Stomach (tissue), 19 donors: ENCODE measurements at places on chromosomes 1 and 21. TPM values are rescaled to one million over a fixed set of nuclear protein-coding genes. Genes with fewer than 3 reads are reported as not detected.

DNA sequence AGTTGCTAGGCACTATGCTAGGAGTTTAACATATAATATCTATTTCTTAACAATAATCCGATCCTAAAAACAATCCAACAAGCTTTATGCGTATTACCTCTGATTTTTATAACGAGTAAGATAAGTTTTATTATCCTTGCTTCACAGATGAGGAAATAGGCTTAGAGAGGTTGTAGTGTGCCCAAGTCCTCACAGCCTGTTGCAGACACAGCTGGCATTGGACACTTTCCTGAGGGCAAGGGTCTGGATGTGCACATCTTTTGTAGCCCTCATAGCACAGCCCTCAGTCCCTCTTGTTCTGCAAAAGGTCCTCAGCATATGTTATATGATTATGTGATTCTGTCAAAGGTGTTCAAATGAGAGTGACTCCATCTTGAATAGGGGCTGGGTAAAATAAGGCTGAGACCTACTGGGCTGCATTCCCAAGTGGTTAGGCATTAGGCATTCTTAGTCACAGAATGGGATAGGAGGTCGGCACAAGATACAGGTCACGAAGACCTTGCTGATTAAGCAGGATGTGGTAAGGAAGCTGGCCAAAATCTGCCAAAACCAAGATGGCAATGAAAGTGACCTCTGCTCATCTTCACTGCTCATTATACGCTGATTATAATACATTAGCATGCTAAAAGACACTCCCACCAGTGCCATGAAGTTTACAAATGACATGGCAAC, 75.7 kb upstream of the F3 start:
- no peak for DNase-seq

GRCh38 chr1:245132771-245133170, 22.0 kb upstream of the KIF26B start:
- no peak for DNase-seq

GRCh38 chr1:31216016-31216415, 23.7 kb downstream of the NKAIN1 start:
- DNase-seq, result peak; percentile 91

DNA sequence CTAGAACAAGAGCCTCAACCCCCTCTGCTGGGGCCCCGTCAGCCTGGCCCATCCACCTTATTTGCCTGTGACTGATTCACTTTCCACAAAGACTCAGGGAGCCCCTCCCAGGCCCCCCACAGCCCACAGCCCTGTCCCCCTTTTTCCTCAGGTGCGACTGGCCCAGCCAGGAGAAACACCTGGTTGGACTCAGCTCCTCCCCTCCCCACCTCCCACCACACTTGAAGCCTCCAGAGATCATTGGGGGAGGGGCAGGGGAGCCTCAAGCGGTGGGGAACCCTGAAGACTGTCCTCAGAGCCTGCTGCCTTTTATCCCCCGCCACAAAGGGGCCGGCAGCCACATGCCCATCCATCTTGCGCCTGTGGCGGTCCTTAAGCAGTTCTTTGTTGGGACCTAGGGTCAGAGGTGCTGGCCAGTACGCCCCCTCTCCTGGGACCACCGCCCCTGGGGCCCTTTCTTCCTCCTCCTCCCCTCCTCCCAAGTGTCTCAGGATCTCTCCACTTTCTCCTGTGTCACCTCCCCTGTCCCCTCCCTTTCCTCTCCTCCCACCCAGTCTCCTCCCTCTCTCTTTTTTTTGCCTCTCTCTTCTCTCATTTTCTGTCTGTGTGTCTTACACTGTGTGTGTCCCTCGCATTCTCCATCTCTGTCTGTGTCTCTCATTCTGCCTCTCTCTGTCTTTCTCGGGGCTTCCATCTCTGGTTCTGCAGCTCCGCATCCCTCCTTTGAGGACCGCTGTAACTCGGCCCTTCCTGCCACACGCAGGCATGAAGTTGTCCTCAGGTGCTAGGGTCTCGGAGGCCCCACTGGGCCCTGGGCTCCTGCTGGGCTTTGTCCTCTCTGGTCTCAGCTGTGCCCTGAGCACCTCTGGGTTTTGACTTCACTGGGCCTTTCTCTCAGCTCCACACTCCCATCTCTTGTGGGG, 12.2 kb downstream of the CRABP2 start:
- peak; percentile 56 for DNase-seq

- no peak for DNase-seq
These were observed 264.6 kb downstream of the HHIPL2 start for GRCh38 chr1:222283147-222283768.

ALPL gene
- not detected for total RNA-seq

GRCh38 chr1:54809496-54810074, 8.5 kb upstream of the TTC22 start:
- peak; percentile 56 for DNase-seq

GRCh38 chr1:243315455-243315854, 59.6 kb downstream of the SDCCAG8 start:
- DNase-seq, result no peak

GRCh38 chr1:198830412-198830811, 191.6 kb downstream of the PTPRC start:
- DNase-seq, result peak; percentile 26
